ENCODE measurements at places on chromosomes 2 and 18. TPM values are rescaled to one million over a fixed set of nuclear protein-coding genes. Genes with fewer than 3 reads are reported as not detected.

- no peak for DNase-seq
These were observed 127.8 kb downstream of the KLHL29 start for GRCh38 chr2:23512778-23513177.

The CHRNG gene
- total RNA-seq: not detected

DNA sequence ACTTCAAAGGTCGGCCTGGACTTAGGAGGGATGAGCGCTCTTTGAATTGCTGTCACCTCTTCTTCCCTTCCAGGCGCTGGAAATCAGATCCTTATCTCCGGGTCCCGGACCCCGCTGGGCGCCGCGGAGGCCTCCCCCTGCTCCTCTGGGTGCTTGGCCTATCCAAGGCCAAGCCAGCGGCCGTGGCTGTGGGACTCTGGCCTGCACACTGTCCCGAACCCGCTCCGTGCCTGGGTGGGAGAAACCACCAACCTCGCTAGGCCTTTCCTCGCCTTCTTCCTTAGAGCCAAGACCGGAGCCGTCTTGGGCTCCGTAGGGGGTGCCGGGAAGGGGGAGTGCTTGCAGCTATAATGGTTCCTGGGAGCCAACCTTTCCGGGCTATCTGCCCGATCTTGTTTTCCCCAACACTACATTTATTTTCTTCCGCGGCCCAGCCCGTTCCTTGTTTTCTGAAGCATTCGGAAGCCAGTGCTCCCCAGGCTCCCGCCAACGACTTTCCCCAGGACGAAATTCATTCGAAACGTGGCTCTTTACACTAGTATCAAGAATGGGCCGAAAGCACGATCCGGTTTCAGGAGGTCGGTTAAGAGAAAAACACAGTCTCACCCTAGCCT, 2.4 kb downstream of the OSR1 start:
- DNase-seq: no peak

DNA sequence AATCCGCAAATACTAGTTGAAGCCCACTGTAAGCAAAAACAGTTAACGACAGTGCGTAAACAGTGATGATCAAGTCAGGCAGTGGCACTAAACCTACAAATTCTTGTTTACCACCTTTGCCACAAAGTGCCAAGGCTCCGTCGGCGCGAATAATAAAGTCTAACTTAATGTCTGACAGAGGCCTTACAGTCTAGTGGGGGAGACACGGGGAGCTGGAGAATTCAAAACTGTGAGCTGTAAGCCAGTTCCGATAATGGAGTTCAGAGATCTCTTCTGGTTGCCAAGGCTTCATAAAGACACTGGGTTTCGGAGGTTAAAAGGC, 284 bp upstream of the EXOC6B start:
- no peak for DNase-seq

GRCh38 chr2:225108805-225109204, 66.5 kb upstream of the DOCK10 start:
- no peak for DNase-seq

All from breast epithelium (tissue), 4 donors.